ENCODE measurements at places on chromosomes 3 and 15.

GRCh38 chr3:53989451-53989850 lies 97.8 kb upstream of the SELENOK start:
- no peak for DNase-seq

GRCh38 chr3:50435371-50436113 lies 67.9 kb downstream of the CACNA2D2 start:
- no peak for DNase-seq

- no peak for DNase-seq
These were observed 3.7 kb downstream of the IFRD2 start for GRCh38 chr3:50288387-50289007.

GRCh38 chr3:154095832-154096421 lies 25.3 kb upstream of the ARHGEF26 start:
- no peak for DNase-seq

- no peak for DNase-seq
These were observed 25.5 kb upstream of the THSD4 start for GRCh38 chr15:71089801-71090200.

GRCh38 chr3:110956081-110956480 lies 115.5 kb upstream of the NECTIN3 start:
- no peak for DNase-seq

- DNase-seq = no peak
These were observed 52.8 kb downstream of the PLXNA1 start for GRCh38 chr3:127035677-127036076.

DNA sequence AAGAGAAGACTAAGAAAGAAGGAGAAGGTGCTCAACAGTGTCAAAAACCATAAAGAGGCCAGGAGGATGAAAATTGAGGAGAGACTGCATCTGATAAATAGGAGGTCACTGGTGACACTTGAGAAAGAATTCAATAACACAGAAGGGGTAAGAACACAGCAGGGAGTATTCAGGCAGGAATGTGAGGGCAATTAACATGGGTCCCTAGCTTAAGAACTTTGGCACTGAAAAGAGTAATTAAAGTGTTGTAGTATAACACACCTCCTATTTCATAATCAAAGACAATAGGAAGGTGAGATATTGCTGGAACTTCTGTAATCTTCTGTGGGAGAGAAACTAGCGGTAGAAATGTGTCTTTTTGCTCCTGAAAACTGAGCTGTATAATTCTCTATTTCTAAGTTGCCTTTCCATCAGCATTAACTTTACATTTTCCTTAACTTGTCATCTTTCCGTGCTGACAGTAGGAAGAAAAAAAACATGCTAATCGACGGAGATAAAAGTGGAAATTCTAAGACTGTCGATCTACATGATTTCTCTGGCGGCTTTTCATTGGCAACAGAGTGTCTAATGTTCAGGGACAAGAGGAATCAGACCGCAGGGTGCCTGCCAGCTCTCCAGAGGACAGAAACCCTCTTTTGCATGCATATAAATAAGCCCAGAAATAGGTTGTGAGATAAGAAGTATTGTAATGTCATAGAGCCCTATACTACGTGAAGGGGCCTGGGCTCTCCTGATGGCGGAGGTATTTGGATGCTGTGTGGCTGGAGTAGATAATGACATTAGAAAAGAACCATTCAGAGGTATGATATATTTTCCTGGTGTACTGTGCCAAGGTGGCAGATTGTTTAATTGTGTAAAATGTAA lies 147.9 kb upstream of the GAP43 start:
- no peak for DNase-seq

GRCh38 chr3:140152851-140153639 lies 218.1 kb downstream of the CLSTN2 start:
- DNase-seq = no peak

DNA sequence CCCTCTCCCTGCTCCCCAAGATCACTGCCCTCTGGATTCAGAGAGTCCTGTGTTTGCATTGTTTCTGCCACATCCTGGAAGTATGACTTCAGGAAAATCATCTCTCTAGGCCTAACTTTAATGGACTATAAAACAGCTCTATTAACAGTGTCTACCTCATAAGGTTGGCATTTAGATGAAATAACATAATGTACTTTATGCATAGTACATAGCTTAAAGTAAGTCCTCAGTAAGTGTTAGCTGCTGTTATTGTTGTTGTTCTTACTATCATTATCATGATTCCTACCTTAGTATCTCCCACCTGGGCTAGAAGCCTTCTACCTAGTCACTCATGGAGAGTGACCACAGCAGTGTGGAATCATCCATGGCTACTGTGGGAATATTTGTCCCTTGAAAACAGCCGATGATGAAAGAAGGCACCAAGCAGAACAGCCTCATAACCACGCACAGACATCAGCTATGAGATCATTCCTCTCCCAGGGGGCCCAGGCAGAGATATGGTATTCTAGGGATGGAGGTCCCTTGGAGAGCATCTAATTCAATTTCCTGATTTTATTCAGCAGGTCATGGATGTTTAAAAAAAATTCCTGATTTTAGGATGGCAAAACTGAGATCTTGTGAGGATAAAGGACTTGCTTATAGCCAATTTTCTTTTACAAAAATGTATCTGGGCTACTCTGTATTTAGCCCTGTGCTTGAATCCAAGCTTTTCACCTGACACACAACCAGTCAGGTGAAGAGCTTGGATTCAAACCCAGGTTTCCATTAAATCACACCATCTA lies 1.9 kb downstream of the FSD2 start:
- DNase-seq = no peak

Measured in breast epithelium (tissue), 4 donors.